ENCODE measurements at places on chromosomes 6 and 20.

- no peak for DNase-seq
These were observed 4.5 kb downstream of the LMBRD1 start for GRCh38 chr6:69792292-69792691.

DNA sequence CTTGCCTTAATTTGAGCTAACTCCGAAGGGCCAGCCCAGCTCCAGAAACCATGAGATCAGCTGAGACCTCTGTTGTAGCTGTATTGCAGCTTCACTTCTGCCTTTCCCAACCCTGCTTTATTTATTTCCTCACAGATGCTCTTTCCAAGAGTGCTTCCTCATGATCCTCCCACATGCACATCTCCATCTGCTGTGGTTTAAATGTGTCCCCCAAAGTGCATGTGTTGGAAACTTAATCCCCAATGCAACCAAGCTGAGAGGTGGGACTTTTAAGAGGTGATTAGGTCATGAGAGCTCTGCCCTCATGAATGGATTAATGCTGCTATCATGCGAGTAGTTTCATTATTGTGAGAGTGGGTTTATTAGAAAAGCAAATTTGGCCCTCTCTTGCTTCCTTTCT lies 164.4 kb upstream of the TAB2 start:
- no peak for DNase-seq

DNA sequence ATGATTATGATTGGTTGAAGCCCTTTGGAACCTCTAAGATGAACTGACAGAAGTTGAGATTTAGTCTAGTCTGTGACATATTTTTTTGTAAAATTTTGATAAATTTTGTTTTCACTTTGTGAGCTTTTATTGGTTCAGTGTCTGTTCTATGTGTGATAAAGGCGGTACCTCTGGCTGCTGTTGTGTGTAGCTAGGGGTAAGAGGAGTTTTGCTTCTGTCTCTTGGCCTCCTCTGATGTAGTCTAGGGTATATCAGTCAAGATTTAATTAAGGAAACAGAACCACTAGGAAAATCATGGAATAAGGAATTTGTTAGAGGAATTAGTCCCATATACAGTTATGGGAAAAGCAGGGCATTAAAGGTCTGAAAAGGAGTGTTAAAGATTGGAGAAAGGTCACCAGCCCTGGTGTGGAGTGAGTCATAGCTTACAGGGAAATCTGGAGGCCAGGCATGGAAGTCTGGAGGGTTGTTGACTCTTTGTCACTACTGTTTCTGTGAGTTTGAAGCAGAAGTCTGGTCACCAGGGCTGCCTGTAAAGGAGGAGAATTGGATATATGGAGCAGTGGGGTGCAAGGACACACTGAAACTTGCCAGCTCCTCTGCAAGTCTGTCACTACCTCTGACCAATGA lies 28.5 kb downstream of the CDC5L start:
- no peak for DNase-seq

- DNase-seq, result no peak
These were observed 50.5 kb downstream of the CFAP61 start for GRCh38 chr20:20102716-20103258.

DNA sequence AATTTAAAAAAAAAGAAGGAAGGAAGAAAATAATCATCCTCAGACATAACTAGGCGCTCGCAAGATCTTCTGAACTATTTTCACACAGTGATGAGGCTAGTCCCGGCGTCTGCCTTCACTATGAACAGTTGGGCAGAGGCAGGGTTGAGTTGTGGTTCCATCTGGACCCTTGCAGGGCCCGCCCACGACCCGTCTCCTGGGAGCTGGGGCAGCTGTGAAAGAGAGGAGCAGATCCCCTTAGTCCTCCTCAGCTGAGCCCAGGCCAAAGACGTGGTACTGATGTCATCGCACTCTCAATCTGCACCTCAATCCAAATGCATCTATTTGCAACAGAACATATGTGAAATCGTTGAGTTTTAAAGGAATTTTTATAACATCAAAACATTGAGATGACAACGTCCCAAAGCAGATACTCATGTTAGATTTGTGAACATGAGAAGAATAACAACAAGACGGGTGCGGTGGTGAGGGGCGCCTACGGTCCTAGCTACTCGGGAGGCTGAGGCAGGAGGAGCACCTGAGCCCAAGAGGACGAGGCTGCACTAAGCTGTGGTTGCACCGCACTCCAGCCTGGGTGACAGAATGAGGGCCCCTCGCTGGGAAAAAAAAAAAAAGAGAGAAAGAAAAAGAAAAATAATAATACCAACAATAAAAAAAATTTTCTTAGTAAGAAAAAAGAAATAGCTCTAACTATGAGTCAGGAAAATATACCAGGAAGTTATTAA lies 15.3 kb downstream of the TCFL5 start:
- DNase-seq, result no peak

Data from GM12892 (cell line).